ENCODE measurements at places on chromosomes 7 and 10.

GRCh38 chr10:50805981-50806622, 66.4 kb downstream of the ASAH2B start:
- no peak for DNase-seq

DNA sequence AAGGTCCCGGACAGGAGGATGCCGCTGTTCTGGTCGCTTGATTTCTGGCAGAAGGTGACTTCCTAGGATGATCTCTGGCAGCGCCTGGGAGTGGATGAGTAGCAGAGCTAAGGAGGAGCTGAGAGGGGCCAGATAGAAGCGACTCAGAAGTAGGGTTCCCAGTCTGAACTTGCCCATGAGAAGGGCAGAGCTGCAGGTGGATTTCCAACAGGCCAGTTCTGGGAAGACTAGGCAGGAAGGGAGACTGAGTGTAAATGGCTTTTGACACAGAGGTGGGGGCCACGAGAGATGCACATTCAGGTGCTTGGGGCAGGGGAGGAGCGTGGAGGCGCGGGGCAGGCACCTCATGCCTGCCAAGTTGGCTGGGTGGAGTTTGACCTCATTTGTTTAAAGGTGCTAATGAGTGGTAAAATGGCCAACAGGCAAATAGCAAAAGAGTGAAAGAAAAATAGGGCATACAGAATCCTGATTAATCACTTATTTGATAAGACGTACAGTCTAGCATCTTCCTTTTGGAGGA, 58.8 kb downstream of the SHH start:
- DNase-seq: no peak

GRCh38 chr10:64265961-64266360, 744.8 kb downstream of the REEP3 start:
- DNase-seq: no peak

GRCh38 chr7:163971-164881, 28.1 kb upstream of the FAM20C start:
- no peak for DNase-seq

GRCh38 chr7:152054367-152055230, 29.1 kb downstream of the GALNT11 start:
- no peak for DNase-seq

DNA sequence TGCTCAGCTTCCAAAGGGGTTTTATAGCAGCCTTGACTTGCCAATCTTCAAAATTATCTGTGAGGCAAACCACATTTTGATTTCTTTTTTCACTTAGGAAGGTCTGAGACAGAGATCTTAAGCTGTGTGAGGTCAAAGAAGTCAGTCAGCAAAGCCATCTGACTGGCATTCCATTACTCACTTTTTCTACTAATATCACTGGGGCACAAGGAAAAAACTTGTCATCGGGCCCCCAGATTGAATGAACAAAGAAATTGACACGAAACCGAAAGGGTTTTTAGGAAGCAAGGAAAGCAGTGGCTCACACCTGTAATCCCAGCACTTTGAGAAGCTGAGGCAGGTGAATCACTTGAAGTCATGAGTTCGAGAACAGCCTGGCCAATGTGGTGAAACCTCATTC, 78.5 kb upstream of the FRMD4A start:
- no peak for DNase-seq

DNA sequence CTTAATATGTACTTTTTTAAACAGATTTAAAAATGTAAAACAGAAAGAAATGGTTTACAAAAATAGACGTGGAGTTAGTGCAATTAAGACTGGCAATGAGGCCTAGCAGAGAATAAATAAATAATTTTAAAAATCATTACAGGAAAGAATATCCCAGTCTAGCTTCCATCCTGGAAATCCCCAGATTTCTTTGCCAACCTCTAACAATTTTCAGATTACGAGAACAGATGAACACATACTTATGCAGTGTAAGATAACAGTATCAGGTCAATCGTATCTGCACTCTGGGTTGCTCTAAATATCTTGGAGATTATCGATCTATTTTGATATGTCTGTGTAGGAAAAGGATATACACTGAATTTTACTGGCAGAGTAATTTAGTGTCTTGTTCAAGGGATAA, 210.5 kb downstream of the SEMA3A start:
- DNase-seq: no peak

DNA sequence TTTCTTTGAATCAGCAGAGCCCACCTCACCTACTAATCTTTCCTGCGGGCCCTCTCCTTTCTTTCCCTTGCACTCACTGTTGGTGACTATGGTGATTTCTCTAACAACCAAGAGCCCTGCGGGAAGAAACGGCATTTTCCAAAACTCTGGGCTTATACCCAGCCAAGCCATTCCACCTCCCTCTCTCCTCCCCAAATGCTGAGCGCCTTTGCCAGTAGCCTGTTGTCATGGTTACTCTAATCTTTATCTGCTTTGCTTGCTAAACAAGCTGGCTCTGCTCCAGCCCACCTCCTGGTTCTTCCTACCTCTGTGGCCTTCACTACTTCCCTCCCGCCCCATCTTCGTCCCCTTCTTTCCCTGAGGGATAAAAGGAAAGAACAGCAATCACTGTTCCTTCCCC, 86.7 kb downstream of the DGKI start:
- no peak for DNase-seq

DNA sequence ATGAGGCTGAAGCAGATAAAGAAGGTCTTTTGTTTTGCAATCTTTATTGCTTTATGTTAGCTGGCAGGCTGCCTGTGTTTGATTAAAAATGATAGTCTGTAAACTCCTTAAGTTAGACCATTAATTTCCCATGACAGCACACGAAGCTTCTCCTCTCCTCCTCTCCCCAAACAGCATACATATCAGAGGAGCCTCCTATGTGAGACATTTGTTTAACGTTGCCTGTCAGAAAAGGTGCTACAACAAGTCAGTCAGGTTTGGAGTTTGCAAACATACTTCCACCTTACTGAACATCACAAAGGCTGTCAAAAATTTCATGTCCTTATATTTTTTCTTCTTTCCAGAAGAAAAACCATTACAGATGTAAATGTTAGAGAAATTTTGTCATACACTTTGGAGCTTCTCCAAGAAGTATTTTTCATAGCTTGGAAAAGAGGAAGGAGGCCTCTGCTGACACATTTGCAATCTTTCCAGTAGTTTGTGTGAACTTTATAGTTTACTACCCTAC, 393.1 kb downstream of the EXOC4 start:
- DNase-seq: no peak

DNA sequence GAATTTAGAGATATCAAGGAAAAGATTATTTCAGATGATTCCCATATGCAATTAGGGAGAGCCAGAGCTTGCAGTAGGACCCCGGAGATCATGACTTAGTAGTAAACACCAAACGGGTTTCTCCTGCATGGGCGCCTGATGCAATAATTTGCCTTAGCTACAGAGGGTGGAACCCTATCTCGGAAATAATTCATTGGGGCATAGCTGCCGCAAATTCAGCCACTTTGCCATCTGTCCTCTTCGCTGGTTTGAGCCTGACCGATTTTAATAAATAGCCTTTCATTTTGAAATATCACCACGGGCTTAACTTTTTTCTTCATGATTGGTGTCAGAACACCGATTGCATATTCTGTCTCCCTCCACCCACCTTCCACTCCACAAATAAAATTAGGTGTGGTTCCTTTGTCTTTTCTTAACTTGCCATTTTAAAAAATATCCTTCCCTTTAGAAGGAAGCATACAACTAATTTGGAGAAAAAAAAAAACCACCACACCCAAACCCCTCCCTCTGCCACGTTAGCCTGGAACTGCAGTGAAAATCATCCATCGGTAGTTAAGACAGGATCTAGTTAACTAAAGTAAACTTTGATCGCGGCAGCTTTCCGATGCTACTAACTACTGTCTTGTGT, 1.4 kb downstream of the GARS1 start:
- DNase-seq: no peak

GRCh38 chr7:146175716-146176115, 59.1 kb downstream of the CNTNAP2 start:
- DNase-seq: no peak

GRCh38 chr7:17645500-17645899, 294.8 kb downstream of the SNX13 start:
- no peak for DNase-seq

DNA sequence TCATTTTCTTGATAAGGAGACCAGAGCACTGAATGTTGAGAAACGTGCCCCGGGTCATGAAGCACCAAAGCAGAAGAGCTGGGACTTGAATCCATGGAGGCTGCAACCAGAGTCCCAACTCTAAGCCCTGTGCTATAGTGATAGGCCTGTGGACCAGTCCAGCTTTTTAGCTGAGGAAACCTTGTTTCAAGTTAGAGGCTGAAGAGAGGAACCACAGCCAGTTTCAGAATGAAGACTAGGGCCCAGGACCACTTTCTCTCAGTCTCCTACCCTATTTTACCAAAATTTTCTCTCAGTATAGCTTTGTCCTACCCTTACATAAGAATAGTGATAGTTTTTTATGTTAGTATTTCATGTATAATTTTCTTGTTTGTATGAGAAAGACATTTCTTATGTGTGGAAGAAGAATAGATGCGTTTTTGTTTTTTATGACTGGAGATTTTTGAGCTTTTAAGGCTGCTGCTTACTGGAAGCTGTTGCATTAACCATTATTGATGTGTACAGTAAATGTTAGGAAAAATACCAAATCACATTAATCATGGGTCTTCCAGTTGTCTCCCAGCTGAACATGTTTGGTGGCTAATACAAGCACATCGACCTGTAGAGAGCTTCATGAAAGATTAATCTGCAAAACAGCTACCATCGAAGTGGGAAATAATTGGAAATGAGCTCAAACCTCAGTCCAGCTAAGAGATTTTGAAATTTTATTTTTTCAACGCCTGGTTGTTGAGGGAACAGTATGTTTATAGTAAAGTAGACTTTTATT, 45.0 kb upstream of the CSTF2T start:
- DNase-seq: no peak

GRCh38 chr10:17599089-17599488, 18.1 kb downstream of the HACD1 start:
- no peak for DNase-seq

DNA sequence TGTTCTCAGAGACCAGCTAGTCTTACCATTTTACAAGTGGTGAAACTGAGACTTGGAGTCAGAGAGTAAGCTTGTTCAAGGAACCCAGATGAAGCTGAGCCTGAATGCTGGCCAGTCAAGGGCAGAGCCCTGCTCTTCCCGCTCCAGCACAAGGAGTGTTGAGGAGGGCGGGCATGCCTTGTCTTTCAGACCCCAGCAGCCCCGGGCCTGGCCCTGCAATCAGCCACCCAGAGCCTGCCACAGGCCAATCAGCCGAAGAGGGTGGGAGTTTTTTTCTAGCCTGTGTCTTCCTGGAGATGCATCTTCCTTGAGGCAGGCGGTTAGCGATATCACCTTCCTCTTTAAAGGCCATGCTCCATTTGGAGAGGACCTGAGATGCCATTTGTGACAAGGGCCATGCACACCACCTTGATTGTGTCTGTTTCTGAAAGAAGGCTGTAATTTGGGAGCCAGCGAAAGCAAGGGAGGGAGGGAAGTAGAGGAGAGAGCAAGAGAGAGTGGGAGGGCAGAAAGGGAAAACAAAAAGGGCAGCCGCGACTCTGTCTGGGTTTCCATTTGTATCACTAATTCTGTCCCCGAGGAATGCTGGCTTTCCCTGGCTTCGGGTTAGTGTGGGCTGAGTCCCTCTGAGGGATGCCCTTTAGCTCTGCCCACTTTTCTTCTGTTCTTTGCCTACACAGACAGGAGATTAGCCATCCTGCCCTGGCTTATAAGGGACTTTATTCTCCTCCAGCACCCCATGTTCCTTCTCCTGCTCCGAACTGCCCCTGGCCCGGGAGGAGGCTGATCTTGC, 8.0 kb downstream of the CDH23 start:
- no peak for DNase-seq

DNA sequence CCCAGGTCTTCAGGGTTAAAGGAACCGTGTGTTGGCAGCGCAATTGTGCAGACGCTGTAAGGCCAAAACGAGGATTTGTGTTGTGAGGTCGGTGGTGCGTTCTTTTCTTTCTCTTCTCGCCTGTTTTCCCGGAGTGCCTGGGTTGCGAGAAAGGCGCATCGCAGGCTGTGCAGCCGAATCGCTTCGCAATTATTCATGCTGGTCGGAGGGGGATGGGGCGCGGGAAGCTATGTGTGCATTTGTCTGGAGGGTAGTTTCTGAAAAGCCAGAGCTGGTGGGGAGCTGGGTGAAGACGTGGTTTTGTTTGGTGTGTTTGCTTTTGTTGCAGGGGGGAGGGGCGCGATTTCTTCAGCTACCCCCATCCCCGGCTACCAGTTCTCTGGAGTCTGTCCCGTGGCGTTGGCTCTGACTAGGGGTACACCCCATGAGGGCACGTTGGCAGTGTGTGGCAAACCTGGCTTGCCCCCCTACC, 2.1 kb downstream of the MXI1 start:
- DNase-seq: no peak

GRCh38 chr10:44477046-44477425, 92.1 kb upstream of the CXCL12 start:
- DNase-seq: no peak

DNA sequence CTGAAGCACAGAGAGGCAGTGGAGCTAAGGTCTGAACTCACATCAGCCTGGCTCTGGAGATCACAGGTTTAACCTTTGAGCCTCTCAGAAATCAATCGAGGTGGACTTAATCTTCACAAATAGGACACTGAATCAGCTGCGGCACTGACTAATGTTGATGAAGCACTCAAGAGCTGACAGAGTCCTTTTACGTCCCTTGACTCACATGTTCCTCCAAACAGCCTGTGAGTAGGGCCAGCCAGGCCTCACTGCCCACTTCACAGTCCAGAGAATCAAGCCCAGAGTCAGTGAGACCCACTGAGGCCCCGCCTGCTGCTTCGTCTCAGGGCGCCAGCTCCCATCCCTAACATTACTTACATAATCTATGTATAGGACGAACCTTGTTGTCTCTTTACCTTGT, 63.1 kb downstream of the TNS3 start:
- no peak for DNase-seq

DNA sequence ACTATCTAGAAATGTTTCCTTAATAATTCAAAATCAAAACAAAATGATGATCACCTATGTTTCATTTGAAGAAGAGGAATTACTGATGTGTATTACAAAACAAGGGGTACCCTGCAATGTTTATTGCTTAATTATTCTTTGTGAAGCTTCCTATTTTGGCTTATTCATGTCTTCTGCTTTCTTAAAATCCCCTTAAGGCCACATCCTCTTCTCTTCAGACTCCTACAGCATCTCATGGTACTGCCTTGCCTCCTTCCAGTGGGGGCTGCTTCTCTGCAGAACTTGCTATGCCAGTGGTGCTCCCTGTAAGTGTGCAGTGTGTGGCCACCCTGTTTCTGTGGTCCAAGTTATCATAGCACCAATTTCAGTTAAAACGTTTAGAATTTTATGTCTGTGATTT, 35.0 kb downstream of the CCDC146 start:
- DNase-seq: no peak

GRCh38 chr10:80964955-80965614, 427.4 kb downstream of the SH2D4B start:
- no peak for DNase-seq

- no peak for DNase-seq
Observed at GRCh38 chr10:124158592-124158991, 65.2 kb upstream of the CHST15 start.

DNA sequence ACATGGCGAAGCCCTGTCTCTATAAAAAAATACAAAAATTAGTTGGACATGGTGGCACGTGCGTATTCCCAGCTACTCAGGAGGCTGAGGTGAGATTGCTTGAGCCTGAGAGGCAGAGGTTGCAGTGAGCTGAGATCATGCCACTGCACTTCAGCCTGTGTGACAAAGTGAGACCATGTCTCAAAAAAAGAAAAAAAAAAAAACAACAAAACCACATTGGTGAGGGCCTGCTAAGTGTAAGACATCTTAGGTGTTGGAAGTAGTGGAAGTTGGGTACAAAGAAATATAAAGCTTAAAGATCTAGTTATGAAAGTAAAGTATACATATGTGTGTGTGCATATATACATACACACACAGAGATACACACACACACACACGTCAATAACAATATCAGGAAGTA, 228.0 kb downstream of the EXOC4 start:
- no peak for DNase-seq

- DNase-seq: no peak
Observed at GRCh38 chr7:44985033-44985695, 6.3 kb upstream of the MYO1G start.
